CD4-positive, alpha-beta T cell (primary cell): ENCODE measurements at places on chromosomes 1 and 21.

DNA sequence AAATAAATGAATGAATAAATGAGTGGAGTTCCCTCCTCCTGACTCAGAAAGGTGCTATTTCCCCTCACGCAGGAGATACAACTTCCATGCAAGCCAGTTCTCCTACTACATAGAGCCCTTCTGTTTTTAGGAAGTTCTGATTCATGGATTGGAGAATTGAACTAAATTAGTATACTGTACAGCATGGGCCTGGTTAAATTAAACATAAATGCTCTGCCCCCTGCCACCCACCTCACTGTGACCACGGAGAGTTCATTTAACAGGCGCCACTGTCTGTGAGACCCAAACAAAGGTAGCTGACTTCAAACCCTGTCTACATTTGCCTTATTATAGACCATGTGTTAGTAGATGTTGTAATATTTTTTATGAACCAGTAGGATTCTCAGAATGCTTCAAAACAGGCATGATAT, 9.1 kb upstream of the IRF2BP2 start:
- no peak for DNase-seq

- no peak for DNase-seq
Measured at GRCh38 chr1:175845338-175845737, 101.9 kb upstream of the TNR start.

DNA sequence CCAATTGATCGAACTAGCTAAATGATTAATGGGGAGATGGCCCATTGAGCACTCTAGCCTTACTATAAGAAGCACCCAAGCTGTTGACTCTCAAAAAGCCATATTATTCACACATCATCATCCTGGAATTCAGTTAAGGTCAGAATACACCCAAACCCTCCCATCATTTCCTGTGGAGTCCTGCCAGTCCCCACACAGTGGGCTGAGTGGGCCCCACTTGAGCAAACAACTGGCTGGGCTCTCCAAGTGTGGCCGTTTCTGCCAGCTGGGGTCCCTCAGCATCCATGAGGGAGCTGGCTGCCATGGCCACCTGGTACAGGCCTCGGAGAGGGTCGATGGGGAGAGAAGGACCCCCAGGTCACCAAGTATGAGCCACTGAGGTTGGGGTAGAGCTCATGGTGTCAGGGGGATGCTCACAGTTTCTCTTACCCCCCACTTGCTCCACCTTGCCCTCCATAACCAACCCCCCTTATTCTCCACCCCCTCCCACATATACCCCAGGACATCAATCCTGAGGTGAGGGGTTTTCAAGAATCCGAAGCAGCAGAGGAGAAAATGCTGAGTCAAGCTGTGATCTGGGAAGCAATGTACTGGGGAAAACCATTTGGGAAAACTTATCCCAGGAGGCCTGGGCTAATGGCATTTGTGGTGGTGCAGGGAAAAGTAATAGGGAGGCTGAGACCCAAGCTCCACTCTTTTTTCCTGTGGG, 60.3 kb downstream of the UBE2T start:
- no peak for DNase-seq

DNA sequence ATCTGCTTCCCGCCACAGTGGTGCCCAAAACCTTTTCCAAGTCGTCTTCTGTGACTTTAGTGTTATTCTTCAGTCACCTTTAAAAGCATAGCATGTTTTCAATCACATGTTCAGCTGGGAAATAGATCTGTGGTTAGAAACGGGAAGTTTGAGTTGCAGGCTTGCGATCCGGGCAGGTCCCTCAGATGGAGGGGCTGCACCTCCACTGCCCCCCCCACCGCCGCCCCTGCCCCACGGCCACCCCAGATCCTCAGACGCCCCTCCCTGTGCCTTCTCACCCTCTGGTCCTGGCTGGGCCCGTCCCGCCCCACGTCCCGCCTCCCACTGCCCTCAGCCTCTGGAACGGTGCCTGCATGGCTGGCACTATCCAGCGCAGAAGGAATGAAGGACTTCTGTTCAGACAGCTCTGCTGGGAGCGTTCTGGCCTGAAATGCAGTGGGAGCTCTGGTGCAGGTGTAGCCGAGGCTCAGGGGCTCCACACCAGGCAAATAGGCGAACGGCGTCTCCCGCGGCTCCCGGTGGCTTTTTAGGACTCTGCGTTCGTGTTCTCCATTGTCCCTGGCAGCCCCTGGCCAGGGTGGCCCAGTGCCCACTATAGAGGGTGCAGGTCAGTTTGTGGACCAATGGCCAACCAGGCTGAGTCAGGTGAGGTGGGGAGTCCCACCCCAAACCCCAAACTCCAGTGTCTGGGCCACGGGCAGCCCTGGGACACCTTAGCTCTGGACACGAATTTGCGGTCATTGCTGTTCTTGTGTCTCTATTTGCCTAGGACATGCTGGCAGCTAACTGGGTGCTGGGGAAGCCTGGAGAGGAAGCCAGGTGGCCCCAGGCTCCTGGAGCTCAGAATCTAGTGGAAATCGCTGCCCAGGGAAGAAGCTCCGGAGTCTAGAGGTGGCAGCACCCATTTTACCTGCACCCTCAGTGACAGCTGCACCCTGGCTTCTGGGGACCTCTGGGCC, 67.1 kb downstream of the FAAP20 start:
- no peak for DNase-seq
